ENCODE measurements at places on chromosomes 3 and 15. TPM values are rescaled to one million over a fixed set of nuclear protein-coding genes. Genes with fewer than 3 reads are reported as not detected.

- no peak for DNase-seq
Measured at GRCh38 chr3:14285548-14285925, 106.9 kb downstream of the LSM3 start.

DNA sequence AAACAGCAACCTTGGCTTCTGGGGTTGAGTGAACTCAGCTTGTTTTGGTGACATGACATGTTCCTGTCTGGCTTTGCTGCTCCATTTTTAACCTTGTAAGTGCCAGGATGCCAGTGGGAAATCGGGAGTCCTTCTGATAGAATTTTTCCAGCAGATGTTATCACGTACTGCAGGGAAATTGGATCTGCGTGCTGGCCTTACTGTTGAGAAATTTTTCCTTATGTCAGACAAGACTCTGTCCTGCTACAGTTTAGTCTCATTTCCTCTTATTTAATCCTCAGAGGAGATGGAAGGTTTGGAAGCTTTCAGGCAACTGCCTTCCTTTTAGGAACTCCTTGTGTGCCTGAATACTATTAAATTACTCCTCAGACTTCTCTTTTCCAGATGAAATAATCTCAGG, 80.6 kb downstream of the PGPEP1L start:
- no peak for DNase-seq

DNA sequence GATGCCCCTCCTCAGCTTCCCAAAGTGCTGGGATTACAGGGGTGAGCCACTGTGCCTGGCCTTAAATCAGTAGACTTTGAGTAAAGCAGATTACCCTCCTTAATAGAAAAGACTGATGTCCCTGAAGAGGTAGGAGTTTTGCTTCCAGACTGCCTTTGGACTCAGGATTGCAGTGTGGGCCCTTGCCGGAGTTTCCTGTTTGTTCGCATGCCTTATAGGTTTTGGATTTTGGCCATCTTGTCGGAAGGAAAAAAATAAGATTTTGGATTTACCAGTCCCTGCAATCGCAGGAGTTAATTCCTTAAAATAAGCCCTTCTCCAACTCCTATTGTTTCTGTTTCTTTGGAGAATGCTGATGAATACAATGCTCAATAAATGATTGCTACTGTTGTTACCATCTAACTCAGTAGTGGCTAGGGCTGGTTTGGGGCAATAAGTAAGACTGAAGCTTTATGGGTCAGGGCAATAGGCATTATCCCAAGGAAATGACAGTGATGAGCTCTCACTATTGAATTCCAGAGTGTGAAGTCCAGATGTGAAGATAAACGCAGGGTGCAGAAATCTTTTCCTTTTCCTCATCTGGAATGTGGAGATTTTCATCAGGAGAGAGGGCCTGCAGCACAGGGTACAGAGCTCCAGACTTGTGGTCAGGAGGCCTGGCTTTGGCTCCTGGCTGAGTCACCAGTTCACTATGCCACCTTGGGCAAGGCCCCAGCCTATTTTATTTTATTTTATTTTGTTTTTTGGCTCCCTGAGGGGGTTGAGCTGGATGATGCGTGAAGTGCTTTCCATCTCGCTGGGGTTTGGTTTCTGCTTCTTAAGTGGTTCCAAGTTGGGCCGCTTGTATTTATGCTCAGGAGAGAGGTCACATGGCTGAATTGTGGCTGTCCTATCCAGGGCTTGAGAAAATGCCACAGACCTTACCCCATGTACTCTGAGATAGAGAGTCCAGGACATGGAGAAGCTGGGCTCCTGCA, 25.3 kb downstream of the FOXL2 start:
- DNase-seq = no peak

DNA sequence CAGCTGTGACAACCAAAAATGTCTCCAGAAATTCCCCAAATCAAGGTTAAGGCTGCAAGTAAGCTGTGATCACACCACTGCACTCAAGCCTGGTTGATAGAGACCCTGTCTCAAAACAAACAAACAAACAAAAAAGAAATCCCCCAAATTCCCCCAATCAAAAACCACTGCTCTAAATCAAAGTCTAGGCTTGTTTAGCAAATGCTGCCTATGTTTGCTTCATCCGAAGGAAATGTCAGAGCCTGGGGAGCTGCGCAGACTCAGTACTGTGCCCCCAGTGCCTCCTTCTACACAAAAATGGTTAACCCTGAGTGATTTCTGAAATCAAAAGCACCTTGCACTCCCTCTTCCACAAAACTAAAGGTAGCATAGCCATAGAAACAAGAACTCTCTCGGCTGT, 13.4 kb downstream of the IL17RD start:
- DNase-seq = no peak

Gene TMEM108
- total RNA-seq = 18.5 TPM

Gene PLSCR2
- 0.86 TPM for total RNA-seq

Gene XCR1
- 0.32 TPM for total RNA-seq

All from lower lobe of right lung (tissue), 2 donors.